ENCODE measurements at places on chromosomes 5 and 9.

DNA sequence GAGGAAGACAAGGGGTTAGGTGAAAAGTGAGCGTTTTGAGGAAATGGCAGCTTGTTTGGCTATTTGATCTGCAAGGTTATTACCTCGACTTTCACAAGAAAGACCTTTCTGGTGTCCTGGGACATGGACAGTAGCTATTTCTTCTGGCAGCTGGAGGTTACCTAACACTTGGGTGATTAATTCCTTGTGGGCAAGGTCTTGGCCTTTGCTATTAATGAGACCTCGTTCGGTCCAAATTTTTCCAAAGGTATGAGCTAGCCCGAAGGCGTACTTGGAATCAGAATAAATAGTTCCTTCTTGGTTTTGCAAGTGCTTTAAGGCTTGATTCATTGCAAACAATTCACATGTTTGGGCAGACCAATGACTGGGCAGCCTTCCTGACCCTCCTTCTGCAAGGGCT lies 4.9 kb downstream of the GTF3C5 start:
- no peak for DNase-seq

DNA sequence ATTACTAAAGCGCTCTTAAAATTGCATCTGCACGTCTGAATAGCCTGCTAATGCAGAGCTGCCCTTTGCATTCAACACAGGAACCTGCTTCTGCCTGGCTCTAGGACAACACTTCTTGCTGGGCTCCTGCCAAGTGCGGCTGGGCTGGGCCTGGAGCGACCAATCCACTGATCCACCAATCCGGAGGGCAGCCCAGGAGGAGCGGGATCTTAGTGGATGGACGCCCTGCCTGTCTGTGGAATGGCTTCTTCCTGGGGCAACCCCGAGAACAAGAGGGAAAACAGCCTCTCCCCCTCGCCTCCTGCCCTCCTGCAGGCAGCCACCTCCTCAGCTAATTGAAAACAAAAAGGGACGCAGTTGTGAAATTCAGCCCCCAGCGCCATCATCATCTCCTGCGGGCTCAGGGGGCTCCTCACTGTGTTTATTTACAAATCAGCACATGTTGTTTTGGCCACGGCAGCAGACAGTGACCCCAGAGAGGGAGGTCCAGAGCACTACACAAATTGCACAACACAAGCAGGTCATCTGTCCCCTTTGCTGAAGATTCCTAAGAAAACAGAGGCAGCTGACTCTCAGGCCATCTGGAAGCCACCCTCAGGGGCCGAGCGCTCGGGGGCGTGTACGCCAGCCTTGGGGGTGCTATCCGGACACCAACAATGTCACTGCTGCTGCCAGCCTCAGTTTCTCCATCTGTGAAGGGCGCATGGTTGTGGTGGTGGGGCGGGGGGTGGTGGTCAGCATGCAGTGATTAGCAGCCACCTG lies 57.3 kb downstream of the GADD45G start:
- no peak for DNase-seq

DNA sequence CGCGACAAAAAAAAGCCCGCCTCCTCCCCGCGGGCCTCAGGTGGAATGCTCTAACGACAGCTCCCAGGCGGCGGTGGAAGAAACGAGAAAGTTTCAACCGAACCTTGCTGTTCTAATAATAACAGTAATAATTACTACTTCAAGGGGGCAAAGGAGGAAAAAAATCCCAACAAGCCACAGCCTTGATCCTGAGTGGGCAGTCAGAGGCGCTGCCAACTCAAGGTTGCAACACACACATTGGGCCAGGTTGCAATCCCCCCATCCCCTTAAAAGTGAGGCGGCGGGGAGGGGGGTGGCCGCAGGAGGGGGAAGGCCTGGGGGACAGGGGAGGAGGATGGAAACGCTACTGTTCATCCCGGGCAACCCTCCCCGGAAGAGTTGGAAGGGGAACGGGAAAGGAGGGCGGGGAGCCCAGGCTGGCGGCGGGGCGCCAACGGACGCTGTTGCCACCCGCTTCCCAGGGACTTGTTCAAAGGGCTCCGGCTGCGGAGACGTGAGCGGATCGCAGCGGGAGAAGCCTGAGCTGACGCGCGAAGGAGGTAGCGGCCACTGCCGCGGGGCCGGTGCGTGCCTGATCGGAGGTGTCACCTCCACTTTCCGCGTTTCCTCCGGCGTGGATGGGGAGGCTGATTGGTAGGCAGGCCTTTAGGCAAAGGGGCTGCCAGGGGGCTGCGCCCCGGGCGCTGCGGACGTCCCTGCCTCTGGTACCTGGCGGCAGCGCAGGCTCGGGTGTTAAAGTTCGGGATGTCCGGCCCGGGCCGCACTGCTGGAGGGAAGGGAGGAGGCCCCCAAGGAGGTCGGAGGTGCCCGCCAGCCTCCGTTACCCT lies 647 bp downstream of the SMARCA2 start:
- no peak for DNase-seq

- DNase-seq = no peak
These were observed 321.4 kb upstream of the DAP start for GRCh38 chr5:11082404-11082945.

- no peak for DNase-seq
These were observed 207.8 kb downstream of the ENC1 start for GRCh38 chr5:74432721-74433120.

GRCh38 chr9:117462861-117463260 lies 48.0 kb upstream of the ASTN2 start:
- no peak for DNase-seq

GRCh38 chr5:141840280-141840812 lies 37.9 kb downstream of the PCDH1 start:
- DNase-seq = no peak
